ENCODE measurements at places on chromosomes 4 and X. TPM values are rescaled to one million over a fixed set of nuclear protein-coding genes. Genes with fewer than 3 reads are reported as not detected.

Gene TEX13C
- total RNA-seq: not detected

Gene TLR2
- total RNA-seq: 0.30 TPM

Gene PDGFC
- 16.0 TPM for total RNA-seq

Gene ETDA
- not detected for total RNA-seq

Gene NLRP2B
- under 0.01 TPM for total RNA-seq

Gene RBM46
- total RNA-seq: not detected

Gene ATP8A1
- 11.7 TPM for total RNA-seq

Gene MXRA5
- 0.46 TPM for total RNA-seq

Gene TRIM2
- 10.1 TPM for total RNA-seq

Gene GSX2
- not detected for total RNA-seq

Gene LAMP2
- 134 TPM for total RNA-seq

Gene FAM114A1
- 237 TPM for total RNA-seq

Gene AGTR2
- not detected for total RNA-seq

Gene ZNF41
- 3.6 TPM for total RNA-seq
